ENCODE measurements at places on chromosomes 3 and 15. TPM values are rescaled to one million over a fixed set of nuclear protein-coding genes. Genes with fewer than 3 reads are reported as not detected.

- no peak for DNase-seq
These were observed 7.7 kb downstream of the SLCO3A1 start for GRCh38 chr15:91861223-91861622.

DNA sequence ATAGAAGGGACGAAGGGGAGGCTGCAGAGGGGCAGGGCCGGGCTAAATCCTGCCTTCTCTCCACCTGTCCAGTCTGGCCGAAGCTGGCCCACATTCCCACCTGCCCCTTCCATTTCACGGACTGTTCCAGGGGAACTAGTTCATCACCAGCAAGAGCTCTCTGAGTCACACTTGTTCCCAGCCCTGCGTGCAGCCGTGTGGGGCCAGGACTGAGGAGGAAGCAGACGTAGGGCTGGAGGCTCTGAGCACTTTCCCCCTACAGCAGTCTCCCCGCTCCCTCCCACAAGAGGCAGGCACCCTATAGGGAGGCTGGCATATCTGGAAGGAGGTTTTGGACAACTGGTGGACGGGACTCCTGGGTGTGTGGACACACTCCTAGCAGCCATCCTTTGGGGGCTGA lies 3.0 kb downstream of the ITIH4 start:
- no peak for DNase-seq

DNA sequence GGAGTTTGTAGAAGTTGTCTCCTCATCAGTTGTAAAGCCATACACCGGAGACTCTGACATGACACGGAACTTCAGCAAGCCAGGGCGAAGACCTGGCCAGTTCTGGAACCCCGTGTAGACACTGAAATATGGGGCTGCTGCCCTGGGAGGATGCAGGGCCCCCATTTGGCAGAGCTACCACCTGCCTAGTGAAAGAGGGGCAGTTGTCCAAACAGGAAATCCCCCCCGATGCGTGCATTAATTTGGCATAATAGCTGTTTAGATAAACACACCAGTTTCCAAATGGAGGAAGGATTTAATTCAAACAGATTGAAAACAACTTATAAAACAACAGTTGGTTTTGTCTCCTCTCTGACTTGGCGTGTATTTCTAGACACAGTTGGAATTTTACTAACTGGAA lies 357.2 kb downstream of the GABRG3 start:
- DNase-seq, result no peak

Gene MAGEL2
- total RNA-seq, result not detected

DNA sequence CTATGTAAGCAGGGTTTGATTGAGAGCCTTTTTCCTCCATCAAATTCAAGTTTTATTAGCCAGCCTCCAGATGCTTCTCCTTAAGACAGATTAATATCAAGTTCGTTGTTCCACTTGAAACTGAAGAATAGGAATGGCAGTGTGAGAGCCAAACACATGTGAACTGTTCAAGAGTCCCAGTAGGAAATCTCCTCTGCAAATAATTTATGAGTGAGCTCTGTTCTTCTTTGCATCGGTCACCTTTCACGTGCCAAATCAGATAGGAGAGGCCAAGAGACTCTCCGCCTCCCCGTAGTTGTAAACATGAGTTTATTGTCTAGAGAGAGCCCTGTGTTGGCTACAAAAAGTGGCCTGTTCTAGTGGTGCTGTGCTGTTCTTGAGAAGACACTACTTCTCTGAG lies 372.1 kb upstream of the NR2F2 start:
- DNase-seq, result no peak

GRCh38 chr15:72365844-72366243 lies 10.0 kb downstream of the HEXA start:
- no peak for DNase-seq

- DNase-seq, result no peak
These were observed 486.9 kb upstream of the ADAMTS9 start for GRCh38 chr3:65174713-65175112.

- no peak for DNase-seq
These were observed 326.7 kb upstream of the ROPN1 start for GRCh38 chr3:124318656-124319055.

DNA sequence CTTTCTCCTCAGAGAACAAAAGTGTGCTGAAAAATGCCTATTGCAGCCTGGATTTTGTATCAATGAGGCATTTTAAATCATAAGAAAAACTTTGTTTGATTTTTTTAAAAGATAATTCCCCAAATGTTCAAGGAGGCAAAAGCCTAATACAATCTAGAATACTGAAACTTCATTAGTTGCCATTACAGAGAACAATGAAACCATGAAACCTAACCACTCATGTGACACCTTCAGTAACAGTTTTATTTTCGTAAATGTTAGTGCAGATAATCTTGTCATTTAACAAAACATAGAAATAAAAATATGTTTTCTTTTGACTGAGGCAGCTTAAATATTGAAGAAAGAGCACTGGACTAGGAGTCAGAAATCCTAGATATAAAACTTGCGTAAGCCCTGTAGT lies 655.9 kb downstream of the RBMS3 start:
- no peak for DNase-seq

Gene GPR160
- total RNA-seq, result 2.4 TPM

Gene PRR20G
- total RNA-seq, result not detected

- no peak for DNase-seq
These were observed 121.5 kb upstream of the LRRFIP2 start for GRCh38 chr3:37295925-37296324.

Gene HIGD2B
- not detected for total RNA-seq

GRCh38 chr3:44280077-44280476 lies 38.4 kb downstream of the TOPAZ1 start:
- no peak for DNase-seq

- DNase-seq, result no peak
These were observed 428.9 kb downstream of the VGLL3 start for GRCh38 chr3:86562090-86562489.

DNA sequence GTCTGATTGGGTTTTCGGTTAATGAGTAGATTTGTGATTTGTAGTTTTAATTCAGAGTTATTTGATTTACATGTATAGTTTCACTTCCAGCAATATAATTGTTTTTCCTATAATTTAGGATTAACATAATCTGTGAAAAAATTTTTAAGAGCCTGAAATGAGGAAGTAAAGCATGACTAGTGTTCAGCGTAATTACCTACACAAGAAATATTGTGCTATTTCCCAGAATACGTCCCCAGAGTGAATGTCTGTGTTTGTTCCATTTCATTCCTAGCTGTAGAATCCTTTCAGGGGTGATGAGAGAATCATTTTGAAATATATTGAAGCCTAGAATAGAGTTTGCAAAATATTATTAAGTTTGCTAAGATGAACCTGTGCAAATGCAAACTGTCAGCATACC lies 247.1 kb downstream of the BBX start:
- no peak for DNase-seq

Gene TM4SF4
- not detected for total RNA-seq

DNA sequence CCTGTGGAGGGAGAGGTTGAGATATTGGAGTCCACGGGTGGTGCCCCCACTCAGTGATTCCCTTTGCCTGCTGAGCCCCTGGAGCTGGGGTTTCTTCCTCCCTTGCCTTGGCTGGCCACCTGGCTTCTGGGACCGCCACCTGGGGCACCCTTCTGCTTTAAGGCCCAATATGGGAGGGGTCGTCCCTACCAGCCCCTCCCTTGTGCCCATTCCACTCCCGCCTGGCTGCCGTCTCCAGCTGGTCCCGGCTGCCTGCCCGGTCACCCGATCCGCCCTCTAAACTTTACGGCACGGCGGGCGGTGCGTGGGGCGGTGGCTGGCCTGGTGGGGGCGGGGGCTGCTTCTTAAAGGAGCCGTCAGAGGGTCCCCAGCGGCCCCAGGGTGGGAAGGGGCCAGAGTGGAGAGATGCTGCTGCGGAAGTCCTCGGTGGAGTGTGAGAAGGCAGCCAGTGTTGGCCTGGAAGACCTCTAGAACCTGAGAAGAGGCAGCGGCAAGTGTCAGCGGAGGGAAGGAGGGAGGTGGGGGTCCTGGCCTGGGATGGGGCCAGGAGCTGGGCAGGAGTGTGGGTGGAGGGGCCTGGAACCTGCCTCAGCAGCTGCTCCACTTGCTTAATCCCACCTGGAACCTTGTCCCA lies 1.6 kb upstream of the SEMA3B start:
- DNase-seq, result peak; percentile 81

Gene RMDN3
- 21.9 TPM for total RNA-seq

Gene CHRNA5
- 1.1 TPM for total RNA-seq

DNA sequence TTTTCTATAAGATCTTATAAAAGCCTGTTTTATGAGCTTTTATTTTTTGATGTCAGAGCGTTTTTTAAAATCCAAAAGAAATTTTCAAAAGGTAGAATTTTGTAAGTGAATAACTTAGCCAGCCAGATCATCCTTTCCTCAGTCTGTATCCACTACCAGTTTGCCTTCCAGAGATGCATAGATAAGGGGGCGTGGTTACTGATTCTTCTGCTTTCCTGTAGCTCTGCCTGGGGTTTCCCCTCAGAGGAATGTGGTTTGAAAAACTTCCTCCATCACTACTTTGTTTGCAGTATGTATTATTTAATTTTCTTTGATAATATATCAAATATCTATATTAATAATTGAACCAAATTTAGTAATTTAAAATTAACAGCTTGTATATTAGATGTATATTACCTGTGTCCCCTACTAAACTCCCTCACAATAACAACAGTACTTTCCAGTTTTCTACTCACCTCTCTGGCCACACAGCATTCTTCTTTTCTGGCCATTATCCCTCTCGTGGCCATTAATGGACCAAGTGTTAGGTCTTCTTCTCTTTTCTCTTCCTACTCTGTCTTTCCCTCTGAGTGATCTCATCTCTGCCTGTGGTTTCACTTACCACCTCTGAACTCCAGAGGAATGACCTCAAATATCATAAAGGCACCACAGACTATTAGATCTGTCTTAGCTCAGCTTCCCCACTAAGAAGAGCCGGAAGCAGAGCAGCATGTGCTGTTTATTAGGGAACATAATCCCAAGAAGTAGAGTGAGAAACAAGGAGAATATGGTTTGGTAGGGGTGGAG lies 239.7 kb downstream of the UBE2E2 start:
- DNase-seq, result no peak

DNA sequence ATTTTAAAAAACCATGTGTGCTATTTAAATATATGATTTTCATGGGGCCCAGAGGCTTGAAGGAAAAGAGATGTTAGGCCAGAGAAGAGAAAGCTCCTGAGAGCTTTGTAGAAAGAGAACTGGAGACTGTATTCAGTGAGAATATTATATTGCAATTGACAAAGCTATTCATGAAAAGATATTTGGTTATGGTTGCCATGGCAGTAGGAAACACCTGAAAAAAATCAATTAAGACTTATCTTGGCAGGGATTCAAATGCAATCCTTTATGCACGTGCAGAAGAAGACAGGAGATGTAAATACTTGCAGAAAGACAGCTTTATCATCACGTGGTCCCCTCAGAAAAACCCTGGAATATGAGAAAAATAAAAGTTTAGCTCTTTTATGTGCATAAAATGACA lies 636.0 kb upstream of the TBL1XR1 start:
- DNase-seq, result no peak

Gene ZBBX
- not detected for total RNA-seq

Gene SPINK8
- total RNA-seq, result not detected

GRCh38 chr3:67551361-67552016 lies 102.9 kb downstream of the SUCLG2 start:
- DNase-seq, result no peak

GRCh38 chr15:25374143-25374542 lies 64.7 kb downstream of the UBE3A start:
- DNase-seq, result no peak

Gene CLRN1
- total RNA-seq, result not detected

GRCh38 chr3:197495499-197495898 lies 60.3 kb downstream of the BDH1 start:
- no peak for DNase-seq

- DNase-seq, result peak; percentile 80
These were observed 43.8 kb upstream of the UACA start for GRCh38 chr15:70806992-70807712.

GRCh38 chr3:56089739-56090138 lies 378.5 kb downstream of the ERC2 start:
- DNase-seq, result no peak

Gene SNX1
- 103 TPM for total RNA-seq

DNA sequence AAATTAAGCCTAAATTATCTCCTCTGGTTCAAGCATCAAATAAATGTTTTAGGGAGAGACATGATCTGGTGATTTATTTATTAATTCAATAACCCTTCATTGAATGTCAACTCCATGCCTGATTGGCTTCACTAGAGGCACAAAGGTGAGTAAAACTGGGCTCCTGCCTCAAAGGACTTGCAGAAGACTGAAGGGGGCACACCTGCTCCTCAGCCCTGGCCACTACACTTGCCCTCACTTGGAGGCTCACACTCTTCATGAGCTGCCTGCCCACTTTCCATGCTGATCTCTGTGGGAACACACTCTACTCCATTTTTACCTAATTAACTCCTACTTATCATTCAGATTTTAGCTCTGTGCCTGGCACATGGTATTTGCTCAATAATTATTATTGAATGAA lies 84.4 kb upstream of the KCNMB2 start:
- DNase-seq, result no peak

DNA sequence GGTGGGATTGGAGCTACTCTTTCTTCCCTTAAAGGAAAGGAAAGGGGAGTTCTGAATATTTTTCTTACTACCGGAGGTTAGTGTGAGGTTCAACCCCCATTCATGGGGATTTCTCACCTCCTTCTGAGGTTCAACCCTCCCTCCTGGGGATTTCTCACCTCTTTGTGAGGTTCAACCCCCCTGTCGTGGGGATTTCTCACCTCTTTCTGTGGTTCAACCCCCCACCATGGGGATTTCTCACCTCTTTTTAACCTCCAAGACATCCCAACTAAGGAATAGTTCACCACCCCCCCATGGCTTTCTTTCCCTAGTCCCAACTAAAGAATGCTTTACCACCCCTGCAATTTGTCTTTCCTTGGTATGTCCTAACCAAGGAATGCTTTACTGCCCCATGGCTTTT lies 520.3 kb downstream of the EDEM1 start:
- no peak for DNase-seq

- DNase-seq, result no peak
These were observed 151.6 kb downstream of the FOXB1 start for GRCh38 chr15:60155661-60156060.

Gene SERPINI2
- not detected for total RNA-seq

- DNase-seq, result peak; percentile 94
These were observed 4.2 kb downstream of the SEMA3B start for GRCh38 chr3:50272911-50273688.

Gene TUSC7
- total RNA-seq, result not detected

DNA sequence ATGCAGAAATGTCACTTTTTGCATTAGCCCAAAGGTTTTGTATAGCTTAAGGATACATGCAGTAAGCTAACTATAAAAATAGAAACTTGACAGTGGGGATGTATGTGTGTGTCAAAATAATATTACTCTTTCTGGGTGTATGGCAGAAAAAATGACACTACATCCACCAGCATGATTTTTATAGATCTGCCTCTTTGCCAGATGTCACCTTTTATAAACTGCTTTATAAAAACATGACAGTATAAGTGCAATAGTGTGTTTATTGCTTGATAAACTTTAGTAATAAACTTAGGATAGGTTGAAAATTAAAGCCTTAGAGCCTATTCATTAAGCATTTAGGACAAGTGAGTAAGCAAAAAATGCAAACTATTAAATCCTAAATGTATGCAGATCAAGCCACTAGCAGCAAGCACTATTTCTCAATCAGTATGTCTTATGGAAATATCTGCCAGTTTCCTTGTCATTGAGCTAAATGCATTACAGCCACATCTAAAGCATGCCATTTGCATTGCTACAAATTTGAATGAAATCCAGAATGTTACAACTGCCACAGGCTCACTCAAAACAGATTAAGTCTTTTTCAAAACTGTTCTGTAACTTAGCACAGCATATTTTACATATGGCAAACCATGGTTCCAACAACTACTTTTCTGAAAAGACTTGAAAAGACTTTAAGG lies 935.0 kb downstream of the FHIT start:
- DNase-seq, result no peak

Gene B3GALNT1
- total RNA-seq, result 94.6 TPM

- DNase-seq, result no peak
These were observed 50.7 kb upstream of the FGF7 start for GRCh38 chr15:49372366-49372765.

- DNase-seq, result no peak
These were observed 709.4 kb downstream of the ZNF385D start for GRCh38 chr3:21041621-21042020.

Measured in heart left ventricle (tissue), 16 donors.